ENCODE measurements at places on chromosomes 13 and 19.

DNA sequence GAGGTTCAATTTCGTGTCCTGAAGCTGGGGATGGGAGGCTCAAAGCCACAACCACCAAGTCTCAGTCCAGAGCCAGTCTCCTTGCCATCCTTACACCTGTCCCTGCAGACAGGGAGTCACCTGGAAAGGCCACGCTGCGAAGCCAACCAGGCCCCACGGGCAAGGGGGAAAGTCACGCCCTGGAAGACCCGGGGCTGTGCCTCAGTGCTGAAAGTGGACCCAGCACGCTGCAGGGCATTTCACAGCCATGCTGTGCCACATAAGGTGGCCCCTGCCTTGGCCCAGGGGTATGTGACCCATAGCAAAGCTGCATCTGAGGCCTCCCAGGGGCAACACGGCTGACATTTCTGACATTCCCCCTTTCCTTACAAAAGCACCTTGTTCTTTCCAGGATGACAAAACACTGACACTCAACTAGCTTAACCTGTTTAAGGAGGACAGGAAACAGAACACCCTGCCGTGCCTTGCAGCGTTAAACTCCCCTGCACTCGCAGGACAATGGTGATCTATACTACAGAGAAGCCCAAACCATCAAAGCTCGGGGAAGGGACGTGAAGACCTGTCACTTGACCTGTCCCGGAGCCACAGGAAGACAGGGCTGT, 14.8 kb downstream of the CHERP start:
- no peak for DNase-seq

DNA sequence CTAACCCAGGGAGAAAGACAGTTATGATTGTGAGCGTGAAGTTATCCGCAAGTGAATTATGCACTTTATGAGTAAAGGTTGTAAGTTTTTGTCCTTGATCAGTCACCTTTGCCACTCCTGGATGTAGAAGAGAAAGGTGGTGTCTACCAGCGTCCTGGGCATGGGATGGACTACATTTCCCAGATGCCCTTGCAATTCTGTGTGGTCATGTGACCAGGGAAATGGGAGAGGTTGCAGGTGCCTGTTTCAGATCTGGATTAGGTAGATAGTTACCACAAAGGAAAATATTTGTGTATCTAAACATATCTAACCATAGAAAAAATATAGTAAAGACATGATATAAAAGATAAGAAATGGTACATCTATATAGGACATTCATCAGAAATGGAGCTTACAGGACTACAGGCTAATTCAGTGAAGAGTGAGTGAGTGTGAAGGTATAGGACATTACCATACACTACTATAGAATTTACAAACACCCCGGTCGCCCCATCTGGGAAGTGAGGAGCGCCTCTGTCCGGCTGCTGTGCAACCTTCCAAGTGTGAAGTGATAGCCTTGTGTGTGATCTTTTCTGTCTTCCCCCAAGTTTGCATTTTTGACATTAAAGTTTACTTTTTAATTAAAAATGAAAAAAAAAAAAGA, 51.6 kb upstream of the CACNA1A start:
- DNase-seq: no peak

DNA sequence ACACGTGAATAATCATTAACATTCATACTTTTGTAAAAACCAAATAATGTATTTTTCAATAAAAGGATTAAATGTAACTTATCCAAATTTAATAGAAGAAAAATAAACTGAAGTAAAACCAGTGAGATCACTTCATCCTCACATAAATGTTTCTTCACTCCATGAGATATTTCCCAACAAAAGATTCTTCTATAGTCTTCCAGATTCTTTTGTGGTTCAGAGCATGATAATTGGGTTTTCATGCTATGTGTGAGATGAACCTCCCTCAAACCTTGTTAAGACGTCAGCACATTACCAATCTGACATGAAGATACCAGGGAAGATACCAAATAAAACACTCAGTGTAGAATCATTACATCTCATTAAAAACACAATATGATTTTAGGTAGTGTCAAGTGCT, 62.9 kb upstream of the OXGR1 start:
- DNase-seq: no peak

- DNase-seq: no peak
These were observed 4.9 kb upstream of the ZNF787 start for GRCh38 chr19:56125806-56126590.

DNA sequence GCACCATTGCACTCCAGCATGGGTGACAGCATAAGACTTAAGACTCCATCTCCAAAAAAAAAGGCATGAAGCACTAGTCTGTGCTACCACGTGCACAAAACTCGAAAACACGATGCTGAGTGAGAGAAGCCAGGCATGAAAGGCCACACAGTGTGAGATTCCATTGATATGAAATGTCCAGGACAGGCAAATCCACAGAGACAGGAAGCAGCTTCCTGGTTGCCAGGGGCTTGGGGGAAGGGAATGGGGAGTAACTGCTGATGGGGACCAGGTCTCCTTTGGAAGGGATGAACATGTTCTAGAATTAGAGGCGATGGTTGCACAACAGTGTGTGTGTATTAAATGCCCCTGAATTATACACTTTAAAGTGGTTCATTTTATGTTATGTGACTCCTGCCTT, 15.9 kb upstream of the JUND start:
- peak; percentile 26 for DNase-seq

- no peak for DNase-seq
These were observed 24.5 kb upstream of the CCNE1 start for GRCh38 chr19:29787281-29787680.

- peak; percentile 34 for DNase-seq
These were observed 19.6 kb upstream of the B3GNT3 start for GRCh38 chr19:17775245-17775927.

DNA sequence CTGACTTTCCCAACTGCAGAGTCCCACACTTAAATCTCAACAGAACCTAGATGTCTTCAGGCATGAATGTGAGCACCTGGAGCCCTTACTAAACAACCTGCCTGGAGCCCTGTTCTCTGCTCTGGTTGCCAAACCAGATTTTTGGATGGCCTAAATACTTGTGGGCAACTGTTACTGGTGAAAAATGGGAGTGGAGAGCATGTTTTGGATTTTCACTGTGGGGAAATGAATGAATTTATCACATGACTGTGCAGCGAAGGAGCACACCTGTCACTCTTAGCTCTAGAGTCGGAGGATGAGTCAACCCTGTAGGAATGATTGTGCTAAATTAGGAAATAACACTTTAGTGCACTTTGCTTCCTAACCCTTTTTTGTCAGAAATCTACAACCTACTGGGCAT, 30.3 kb downstream of the SHISA2 start:
- DNase-seq: no peak
